ENCODE measurements at places on chromosomes 6 and 20.

- no peak for DNase-seq
Observed at GRCh38 chr6:133478673-133479072, 237.5 kb downstream of the EYA4 start.

DNA sequence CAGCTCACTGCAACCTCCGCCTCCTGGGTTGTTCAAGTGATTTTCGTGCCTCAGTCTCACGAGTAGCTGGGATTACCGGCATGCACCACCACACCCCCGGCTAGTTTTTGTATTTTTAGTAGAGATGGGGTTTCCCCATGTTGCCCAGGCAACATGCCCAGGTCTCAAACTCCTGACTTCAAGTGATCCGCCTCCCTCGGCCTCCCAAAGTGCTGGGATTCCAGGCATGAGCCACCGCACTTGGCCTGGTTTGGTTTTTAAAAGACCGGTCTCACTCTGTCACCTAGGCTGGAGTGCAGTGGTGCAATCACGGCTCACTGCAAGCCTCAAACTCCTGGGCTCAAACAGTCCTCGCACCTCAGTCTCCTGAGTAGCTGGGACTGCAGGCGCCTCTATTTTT is 40.1 kb downstream of the VSTM2L start:
- no peak for DNase-seq

DNA sequence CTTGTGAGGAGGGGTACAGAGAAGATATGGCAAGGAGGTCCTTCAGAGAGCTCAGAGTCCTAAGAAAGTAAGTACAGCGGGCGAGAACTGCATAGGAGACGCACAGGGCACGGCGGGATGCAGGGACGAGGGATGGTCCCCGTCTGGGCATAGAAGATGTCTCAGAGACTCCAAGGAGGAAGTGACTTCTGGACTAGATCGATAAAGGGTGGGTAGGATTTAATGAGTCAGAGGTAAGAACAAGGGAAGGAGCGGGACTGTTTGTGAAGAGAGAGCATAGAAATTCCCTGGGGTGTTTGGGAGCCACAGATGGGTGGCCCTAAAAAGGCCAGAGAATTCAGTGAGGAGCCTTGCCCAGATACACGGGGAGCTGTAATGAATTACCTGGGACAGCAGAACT is 69.1 kb downstream of the FAM120B start:
- DNase-seq = no peak

DNA sequence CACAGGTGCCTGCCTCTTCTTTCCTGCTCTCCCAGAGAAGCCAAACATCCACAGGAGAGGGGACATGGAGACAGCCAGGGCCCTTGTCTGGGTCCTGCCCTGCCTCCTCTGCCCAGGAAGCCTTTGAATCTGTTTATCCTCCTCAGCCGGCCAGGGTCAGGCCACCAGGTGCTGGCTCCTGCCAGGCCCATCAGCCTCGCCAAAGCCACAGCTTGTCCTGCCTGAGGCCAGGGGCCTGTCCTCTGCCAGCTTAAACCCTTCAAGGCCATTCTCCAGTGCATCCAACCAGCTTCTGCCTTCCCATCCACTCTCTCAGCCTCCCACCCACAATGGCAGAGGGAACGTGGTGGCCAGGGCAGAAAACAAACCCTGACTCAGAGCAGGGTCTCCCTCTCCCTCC is 254.6 kb downstream of the ANKRD60 start:
- no peak for DNase-seq

DNA sequence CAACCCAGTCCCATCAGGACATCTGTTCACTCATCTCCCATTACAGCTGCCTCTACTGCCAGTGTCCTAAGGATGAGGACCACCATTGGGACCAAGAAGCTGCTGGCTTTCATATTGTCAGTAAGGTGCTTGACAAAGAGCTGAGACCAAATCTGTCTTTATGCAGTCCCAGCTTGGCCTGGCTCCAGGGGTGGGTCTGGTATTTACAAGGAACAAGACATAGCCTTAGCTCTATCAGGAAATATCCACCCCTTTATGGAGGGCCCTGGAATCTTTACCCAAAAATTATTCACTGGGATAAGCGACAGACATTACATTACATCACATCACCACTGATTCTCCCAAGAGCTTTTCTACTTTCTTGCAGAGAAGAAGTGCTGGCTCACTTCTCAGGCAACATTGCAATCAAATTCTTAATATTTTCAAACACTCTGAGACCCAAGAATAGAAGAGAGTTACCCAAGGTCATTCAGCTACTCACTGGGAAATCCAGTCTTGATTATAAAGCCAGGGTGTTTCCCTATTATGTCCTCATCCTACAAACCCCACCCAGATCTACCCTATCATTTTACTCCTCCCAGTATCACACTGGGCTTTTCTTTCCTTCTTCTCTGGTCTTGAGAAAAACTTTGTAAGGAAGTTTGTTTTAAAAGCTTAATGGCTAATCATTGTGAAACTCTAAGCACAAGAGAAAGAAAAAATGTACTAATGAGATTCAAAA is 11.5 kb upstream of the PI3 start:
- DNase-seq = no peak

DNA sequence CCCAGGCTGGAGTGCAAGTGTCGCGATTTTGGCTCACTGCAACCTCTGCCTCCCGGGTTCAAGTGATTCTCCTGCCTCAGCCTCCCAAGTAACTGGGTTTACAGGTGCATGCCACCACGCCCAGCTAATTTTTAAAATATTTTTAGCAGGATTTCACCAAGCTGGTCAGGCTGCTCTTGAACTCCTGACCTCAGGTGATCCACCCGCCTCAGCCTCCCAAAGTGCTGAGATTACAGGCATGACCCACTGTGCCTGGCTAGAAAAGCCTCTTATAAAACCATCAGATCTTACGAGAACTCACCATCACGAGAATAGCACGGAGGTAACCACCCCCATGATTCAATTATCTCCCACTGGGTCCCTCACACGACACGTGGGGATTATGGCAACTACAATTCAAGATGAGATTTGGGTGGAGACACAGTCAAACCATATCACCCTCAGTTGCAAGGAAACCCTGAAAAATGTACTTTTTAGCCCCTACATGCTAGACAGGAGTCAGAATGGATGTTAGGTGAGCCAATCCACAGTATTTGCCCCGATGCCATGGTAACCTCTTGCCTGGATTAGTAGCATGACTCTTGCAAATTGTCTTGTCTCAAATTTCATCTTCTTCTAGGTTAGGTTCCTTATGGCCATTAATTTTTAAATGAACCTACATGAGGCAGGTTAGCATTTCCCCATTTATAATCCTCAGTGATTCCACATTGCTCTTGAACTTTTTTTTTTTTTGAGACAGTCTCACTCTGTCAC is 17.1 kb upstream of the SASH1 start:
- DNase-seq = no peak

- DNase-seq = no peak
Observed at GRCh38 chr6:138275976-138276375, 57.7 kb upstream of the PBOV1 start.

- no peak for DNase-seq
Observed at GRCh38 chr6:162377735-162378134, 349.8 kb downstream of the PRKN start.

GRCh38 chr6:33927616-33928015 is 123.8 kb upstream of the MLN start:
- no peak for DNase-seq

DNA sequence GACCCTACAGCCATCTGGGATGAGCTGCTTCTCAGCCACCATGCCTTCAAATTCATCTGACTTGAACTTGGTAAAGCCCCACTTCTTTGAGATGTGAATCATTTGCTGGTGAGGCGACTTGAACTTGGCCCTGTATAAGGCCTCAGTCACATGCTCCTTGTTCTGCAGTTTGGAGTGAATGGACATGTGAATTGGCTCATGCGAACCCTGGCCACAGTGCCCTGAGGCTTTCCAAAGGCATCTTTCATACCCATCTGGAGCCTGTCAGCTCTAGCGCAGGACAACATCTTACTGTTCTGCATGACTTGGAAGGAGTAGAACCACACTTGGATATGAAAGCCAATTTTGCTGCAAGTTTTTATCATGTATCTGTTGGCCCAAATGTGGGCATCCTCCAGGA is 244.0 kb upstream of the FAM83B start:
- DNase-seq = no peak

GRCh38 chr20:17863577-17864292 is 104.9 kb downstream of the SNX5 start:
- DNase-seq = no peak

DNA sequence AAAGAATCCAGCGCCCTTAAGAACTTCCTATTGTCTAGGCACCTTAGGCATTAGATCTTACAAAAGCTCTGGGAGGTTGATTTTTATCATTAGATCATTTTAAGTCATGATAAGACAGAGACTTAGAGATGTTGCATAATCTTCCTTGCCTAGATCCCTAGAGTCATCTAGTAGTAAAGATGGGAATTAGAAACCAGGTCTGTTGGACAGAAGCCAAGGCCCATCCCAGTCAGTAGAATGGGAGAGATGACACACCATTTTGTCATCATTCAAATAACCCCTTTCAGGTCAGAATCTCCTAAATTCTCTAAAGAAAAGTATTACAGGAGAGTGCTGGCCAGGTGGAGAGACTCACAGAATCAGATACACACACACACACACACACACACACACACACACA is 579.1 kb downstream of the BMP2 start:
- no peak for DNase-seq

- no peak for DNase-seq
Observed at GRCh38 chr6:70811788-70812187, 144.1 kb downstream of the SMAP1 start.

DNA sequence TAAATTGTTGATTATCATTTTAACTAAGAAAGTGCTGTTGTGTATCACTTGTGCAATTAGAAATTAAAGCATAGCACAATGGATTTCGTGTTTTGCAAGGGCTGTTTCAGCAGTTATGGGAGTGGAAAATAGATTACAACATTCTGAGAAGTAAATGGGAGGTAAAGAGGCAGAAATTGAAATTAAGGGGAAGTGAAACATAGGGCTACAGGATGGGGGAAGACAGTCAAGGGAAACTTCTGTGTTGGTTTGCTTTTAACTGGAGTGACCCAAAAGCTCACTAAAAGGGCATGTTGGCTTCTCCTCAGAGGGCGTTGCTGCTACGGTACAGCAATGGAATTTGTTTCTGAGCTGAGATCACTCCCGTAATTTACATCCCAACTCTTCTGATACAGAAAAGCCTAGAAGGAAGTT is 147.5 kb downstream of the BCAS1 start:
- no peak for DNase-seq

DNA sequence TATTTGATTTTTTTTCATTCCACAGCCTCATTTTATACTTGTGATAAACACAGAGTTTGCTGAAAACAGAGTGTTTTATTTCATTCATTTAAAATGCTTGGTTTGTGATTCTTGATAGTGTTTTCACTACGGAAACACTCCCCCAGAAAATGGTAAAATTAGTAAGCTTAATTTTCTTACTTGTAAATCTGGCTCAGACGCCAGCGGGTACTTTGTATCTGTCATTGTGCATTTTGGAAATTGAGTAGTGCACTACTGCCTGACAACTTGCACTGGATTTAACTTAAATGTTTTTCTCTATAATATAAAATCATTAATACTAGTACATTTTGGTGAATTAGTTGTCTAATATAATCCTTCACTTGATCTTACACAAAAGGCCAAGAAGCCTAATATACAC is 37.0 kb upstream of the HINT3 start:
- DNase-seq = no peak

DNA sequence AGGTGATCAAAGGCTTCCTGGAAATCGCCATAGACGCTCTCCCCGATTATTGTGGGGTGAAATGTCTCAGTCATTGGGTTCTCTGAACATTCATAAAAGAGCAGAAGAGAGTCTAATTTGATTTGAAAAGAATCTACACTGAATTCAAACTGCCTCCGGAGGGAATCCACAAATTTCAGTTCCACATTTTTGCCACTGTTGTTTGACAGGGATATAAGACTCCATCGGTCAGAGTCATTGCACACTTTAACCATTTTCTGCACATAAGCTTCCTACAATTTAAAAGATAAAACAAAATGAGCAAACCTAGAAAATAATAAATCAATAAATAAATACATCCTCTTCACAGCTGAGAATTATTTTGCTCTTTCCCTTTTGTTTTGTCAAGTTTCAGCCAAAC is 2.3 kb downstream of the TENT5A start:
- no peak for DNase-seq

DNA sequence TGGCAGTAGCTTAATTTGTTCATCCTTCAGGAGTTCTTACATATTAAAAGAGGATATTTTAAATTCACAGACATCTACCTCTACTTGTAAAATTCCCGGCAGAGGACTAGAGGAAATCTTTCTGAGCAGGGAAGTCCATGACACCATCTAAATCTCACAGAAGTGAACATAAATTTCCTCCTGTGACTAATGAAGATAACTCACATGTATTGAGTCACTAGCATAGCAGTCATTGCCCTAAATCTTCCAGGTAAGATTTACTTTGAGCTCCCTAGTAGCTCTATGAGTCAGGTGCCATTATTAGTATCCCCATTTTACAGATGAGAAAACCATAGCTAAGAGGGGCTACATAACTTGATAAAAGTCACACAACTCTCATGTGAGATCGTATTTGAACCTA is 1058.6 kb upstream of the FLRT3 start:
- DNase-seq = no peak

DNA sequence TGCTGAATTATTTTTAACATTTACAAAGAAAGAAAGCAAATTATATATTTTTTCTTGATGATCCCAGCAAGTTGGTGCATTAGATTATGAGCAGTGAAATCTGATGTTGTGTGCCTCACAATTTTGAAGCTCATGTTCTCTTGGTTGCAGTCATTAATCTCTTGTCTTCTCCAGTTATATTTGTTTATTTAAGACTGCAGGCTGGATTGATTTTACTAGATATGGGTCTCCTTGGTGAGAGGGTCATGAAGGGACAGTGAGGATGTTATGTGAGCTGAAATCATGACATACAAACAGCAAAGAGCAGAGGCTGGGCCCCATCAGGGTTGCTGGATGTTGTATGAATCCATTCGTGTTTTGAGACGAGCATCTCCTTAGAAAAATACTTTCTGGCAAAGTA is 64.2 kb upstream of the AKIRIN2 start:
- no peak for DNase-seq

DNA sequence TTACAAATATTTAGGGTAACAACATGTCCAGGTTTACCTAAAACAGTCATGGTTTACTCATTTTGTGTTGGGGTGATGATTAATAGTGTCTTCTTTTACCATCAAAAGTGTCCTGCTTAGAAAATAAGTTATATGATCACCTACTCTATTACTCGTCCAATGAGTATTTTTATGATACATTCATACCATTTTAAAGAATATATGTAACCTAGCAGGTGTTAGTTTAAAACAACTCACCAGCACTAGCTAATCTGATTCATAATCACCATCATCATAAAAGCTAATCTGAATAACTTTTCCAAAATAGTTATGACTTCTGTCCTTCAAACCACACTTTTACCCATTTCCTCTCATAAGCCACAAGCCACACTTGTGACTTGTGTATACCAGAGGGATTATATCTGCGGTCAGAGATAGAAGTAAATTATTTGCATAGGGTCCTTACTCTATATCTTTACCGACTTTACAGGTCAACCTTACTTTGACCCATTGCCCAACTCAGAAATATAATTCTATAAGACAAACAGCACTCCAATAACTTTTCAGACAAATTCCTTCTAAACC is 33.3 kb upstream of the NRN1 start:
- no peak for DNase-seq

Measured in NCI-H1092 treated with DMSO at 0.1 percent for 48 hours (cell line).